Neural progenitor cell (in vitro differentiated cells): ENCODE measurements at places on chromosomes 3 and 15. TPM values are rescaled to one million over a fixed set of nuclear protein-coding genes. Genes with fewer than 3 reads are reported as not detected.

GRCh38 chr15:99447497-99448371 is 118.0 kb upstream of the MEF2A start:
- H3K27ac ChIP-seq: no peak overlapping the region
- no peaks in the 10 kb centered on the region for H3K36me3 ChIP-seq
- no peak for DNase-seq
- no peak overlapping the region for H3K4me3 ChIP-seq

DNA sequence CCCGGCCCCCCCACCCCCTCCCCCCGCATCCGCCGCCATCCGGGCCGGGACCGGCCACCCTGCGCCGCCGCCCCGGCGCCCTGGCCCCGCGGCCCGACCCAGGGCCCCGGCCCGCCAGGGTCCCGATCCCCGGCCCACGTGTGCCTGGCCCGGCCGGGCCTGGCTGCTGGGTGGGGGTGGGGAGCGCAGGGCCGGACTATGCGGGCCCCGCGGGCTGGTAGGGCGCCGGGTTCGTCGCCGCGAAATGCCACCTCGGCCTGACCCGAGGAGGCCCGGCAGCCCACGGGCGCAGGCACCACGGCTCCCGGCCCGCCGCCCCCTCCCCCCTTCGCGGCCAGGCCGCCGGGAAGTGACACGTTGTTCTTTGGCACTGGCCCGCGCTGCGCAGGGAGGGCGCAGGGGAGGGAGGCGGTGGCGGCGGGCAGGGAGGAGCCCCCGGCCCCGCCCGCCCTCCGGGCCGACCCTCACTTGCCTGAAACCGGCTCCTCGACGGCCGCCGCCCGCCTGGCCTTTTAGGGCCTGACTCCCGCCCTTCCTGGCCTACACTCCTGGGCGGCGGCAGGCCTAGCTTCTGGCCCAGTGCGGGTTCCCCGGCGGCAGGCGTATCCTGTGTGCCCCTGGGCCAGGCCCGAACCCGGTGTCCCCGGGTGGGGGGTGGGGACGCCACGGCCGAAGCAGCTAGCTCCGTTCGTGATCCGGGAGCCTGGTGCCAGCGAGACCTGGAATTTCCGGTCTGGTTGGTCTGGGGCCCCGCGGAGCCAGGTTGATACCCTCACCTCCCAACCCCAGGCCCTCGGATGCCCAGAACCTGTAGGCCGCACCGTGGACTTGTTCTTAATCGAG is 515 bp downstream of the EIF4G1 start:
- no peaks in the 10 kb centered on the region for H3K27me3 ChIP-seq
- H3K27ac ChIP-seq: peak overlapping the region; percentile 72
- H3K4me1 ChIP-seq: peaks cover 13% of the 10 kb centered on the region

GRCh38 chr3:49689046-49689907 is at the start of the genes MST1 and RNF123:
TSS of gene MST1 (minus strand) at chr3:49689474. CDS start at chr3:49688691, 783 bp downstream.
TSS of gene RNF123 (plus strand) at chr3:49689557. CDS start at chr3:49691166, 1,609 bp downstream.
- peak within 1 kb of the TSS; percentile 73 for H3K4me3 ChIP-seq
- DNase-seq: peak; percentile 97
- no peaks in the 10 kb centered on the region for H3K36me3 ChIP-seq
- peaks cover 8% of the 10 kb centered on the region for H3K4me1 ChIP-seq

- no peak overlapping the region for H3K4me3 ChIP-seq
- H3K4me1 ChIP-seq: no peaks in the 10 kb centered on the region
- H3K36me3 ChIP-seq: no peaks in the 10 kb centered on the region
Observed at GRCh38 chr3:195462308-195462610, 19.4 kb upstream of the ACAP2 start.

- no peak for DNase-seq
- H3K4me3 ChIP-seq: no peak overlapping the region
- peaks cover 9% of the 10 kb centered on the region for H3K36me3 ChIP-seq
- H3K27me3 ChIP-seq: no peaks in the 10 kb centered on the region
- no peaks in the 10 kb centered on the region for H3K4me1 ChIP-seq
Observed at GRCh38 chr3:121508389-121508788, 37.4 kb downstream of the POLQ start.

CDCP1 gene
- 0.12 and 0.24 TPM in 2 replicates for total RNA-seq

GRCh38 chr3:127375151-127375930 is 87.5 kb upstream of the PRR20G start:
- no peak overlapping the region for H3K27ac ChIP-seq
- DNase-seq: no peak
- no peaks in the 10 kb centered on the region for H3K27me3 ChIP-seq
- no peaks in the 10 kb centered on the region for H3K36me3 ChIP-seq
- no peak overlapping the region for H3K4me3 ChIP-seq
- no peaks in the 10 kb centered on the region for H3K4me1 ChIP-seq

DNA sequence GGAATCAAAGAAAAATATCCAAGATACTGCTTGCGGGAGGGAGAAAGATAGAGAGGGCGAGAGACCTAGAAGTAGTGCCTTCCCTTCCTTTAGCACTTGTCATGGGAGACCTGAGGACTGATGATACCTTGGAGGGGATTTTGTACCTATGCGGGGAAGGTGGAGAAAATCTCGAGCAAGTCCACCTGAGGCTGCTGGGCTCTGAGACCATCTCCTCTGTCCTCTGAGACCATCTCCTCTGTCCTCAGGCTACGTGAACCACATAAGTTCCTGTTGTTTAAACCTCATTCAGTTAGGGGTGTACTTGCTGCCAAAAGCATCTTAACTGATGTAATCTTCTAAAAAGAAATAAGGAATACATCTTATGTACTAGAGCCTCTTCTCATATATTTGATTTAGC is 164.9 kb downstream of the NR2F2 start:
- H3K4me3 ChIP-seq: no peak overlapping the region
- peaks cover 3% of the 10 kb centered on the region for H3K27me3 ChIP-seq
- H3K4me1 ChIP-seq: peaks cover 12% of the 10 kb centered on the region

KLHL25 gene
- total RNA-seq: 12.1 and 25.3 TPM in 2 replicates

GRCh38 chr3:161072751-161073150 is 32.4 kb downstream of the B3GALNT1 start:
- no peak for DNase-seq
- H3K4me1 ChIP-seq: peaks cover 11% of the 10 kb centered on the region
- no peak overlapping the region for H3K27ac ChIP-seq
- H3K4me3 ChIP-seq: no peak overlapping the region
- H3K27me3 ChIP-seq: no peaks in the 10 kb centered on the region

DNA sequence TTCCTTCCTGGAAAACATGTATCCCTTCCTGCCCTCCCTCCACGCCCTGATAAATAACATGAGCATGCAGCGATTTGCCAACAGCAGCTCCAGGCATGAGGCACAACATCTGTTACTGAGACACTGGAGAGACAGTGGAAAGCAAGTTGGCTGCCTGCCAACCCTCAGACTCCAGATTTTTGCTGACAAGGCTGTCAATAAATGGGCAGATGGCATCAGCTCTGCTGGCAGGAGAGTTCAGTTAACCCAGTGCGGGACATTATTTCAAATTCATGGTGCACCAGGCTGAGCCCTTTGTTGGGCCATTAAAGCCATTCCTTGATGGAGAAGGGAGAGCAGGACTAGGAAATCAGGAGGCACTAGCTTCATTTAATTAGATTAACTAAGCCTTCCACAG is 293.3 kb downstream of the MEX3B start:
- H3K4me1 ChIP-seq: peaks cover 34% of the 10 kb centered on the region
- DNase-seq: peak; percentile 41
- no peaks in the 10 kb centered on the region for H3K27me3 ChIP-seq
- no peak overlapping the region for H3K27ac ChIP-seq
- no peak overlapping the region for H3K4me3 ChIP-seq
- no peaks in the 10 kb centered on the region for H3K36me3 ChIP-seq

BLOC1S6 gene
- total RNA-seq: 46.6 and 64.6 TPM in 2 replicates

DNA sequence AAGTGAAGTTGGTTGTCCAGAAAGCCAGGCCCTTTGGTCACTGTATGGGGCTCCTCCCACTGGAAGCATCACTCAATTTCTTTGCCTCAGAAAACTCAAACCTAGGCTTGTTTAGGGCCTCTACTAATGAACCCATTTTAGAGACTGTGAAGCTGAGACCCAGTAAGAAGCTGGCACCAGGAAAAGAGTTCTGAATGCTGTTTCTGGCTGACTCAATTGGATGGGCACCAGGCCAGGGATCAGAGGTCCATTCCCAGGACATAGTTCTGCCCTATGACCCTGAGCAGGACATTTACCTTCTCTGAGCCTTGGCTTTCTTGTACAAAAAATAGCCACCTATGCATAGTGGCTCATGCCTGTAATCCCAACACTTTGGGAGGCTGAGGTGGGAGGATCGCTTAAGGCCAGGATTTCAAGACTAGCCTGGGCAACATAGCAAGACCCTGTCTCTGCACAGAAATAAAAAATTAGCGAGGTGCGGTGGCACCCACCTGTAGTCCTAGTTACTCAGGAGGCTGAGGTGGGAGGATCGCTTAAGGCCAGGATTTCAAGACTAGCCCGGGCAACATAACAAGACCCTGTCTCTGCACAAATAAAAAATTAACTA is 30.6 kb downstream of the CD276 start:
- H3K27me3 ChIP-seq: no peaks in the 10 kb centered on the region
- H3K36me3 ChIP-seq: no peaks in the 10 kb centered on the region
- H3K4me3 ChIP-seq: no peak overlapping the region

- no peak overlapping the region for H3K27ac ChIP-seq
- no peak overlapping the region for H3K4me3 ChIP-seq
- H3K27me3 ChIP-seq: no peaks in the 10 kb centered on the region
- H3K36me3 ChIP-seq: no peaks in the 10 kb centered on the region
- no peak for DNase-seq
Observed at GRCh38 chr15:56148064-56148463, 95.6 kb downstream of the RFX7 start.

DNA sequence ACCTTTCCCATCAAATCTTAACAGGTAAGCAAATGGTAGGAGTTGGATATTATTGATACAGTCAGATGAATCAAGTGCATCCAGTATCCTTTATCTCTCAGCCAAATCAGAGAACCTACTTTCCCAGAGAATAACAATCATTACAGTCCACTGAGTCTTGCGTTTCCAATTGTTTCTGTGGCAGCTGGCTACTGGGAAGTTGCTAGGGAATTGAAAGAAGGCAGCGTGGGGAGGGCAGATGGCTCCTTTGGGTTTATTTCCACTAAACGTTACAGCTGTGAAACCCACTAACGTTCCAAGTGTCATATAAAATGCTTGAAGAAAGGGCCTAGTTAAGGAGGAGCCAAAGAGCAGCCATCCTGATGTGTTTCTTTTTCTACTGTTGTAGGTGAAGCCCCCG is 78.4 kb downstream of the WDR72 start:
- peak; percentile 35 for DNase-seq
- H3K27ac ChIP-seq: no peak overlapping the region
- H3K36me3 ChIP-seq: no peaks in the 10 kb centered on the region
- peaks cover 12% of the 10 kb centered on the region for H3K4me1 ChIP-seq

- H3K36me3 ChIP-seq: no peaks in the 10 kb centered on the region
- no peaks in the 10 kb centered on the region for H3K27me3 ChIP-seq
- peaks cover 21% of the 10 kb centered on the region for H3K4me1 ChIP-seq
- H3K4me3 ChIP-seq: no peak overlapping the region
- DNase-seq: peak; percentile 27
- no peak overlapping the region for H3K27ac ChIP-seq
Observed at GRCh38 chr3:184693011-184693975, 18.6 kb downstream of the MAGEF1 start.

DVL3 gene
- 29.8 and 59.2 TPM in 2 replicates for total RNA-seq

DNA sequence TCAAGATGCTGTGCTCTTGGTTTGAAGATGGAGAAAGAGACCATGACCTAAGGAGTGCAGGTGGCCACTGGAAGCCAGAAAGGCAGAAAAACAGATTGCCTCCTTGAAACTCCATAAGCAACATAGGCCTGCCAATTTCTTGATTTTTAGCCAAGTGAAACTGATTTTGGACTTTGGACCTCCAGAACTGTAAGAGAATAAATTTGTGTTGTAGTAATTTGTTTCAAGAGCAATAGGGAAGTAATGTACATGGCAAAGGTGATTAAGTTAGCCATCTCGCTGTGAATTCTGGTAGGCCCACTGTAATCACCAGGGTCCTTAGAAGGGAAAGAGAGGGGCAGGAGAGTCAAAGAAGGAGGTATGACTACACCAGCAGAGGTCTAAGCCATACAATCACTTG is 238.8 kb downstream of the CNTN3 start:
- no peaks in the 10 kb centered on the region for H3K4me1 ChIP-seq
- no peak for DNase-seq
- no peak overlapping the region for H3K27ac ChIP-seq
- no peaks in the 10 kb centered on the region for H3K27me3 ChIP-seq
- H3K4me3 ChIP-seq: no peak overlapping the region

ABI3BP gene
- total RNA-seq: not detected in 2 replicates

- H3K27me3 ChIP-seq: no peaks in the 10 kb centered on the region
- no peak overlapping the region for H3K27ac ChIP-seq
- H3K4me1 ChIP-seq: no peaks in the 10 kb centered on the region
- no peaks in the 10 kb centered on the region for H3K36me3 ChIP-seq
- no peak for DNase-seq
Observed at GRCh38 chr15:31586841-31587240, 260.2 kb downstream of the KLF13 start.
